ENCODE measurements at places on chromosomes 4 and X. TPM values are rescaled to one million over a fixed set of nuclear protein-coding genes. Genes with fewer than 3 reads are reported as not detected.

ESX1 gene
- total RNA-seq: not detected

TMPRSS11D gene
- not detected for total RNA-seq

LANCL3 gene
- 0.38 TPM for total RNA-seq

PPID gene
- 14.9 TPM for total RNA-seq

TCP11X2 gene
- not detected for total RNA-seq

RHOXF1 gene
- not detected for total RNA-seq

ATP6AP1 gene
- total RNA-seq: 43.8 TPM

GRCh38 chr4:175470131-175470530 lies 341.9 kb downstream of the GPM6A start:
- DNase-seq: no peak

DNA sequence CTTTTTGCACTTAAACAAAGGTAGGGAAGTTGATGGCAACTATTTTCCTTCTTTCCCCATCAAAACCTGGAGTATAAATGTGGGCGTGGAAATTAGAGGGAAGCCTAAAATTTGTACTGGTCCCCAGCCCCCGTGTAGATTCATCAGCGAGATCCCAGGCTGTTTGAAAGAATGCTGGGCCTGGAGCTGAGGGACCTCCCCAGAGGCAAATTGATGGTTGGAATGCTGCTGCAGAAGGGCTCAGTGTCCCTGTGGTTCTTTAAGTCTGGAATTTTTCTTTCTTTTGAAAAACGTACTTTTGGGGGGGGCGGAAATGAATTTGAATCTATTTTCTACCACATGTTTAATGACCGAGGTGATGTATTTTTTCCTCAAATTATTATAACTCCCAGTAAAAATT lies 197.2 kb downstream of the CBR4 start:
- no peak for DNase-seq

- no peak for DNase-seq
Measured at GRCh38 chr4:4724321-4724720, 135.1 kb upstream of the MSX1 start.

- DNase-seq: no peak
Measured at GRCh38 chrX:14291666-14292500, 237.5 kb upstream of the GLRA2 start.

DNA sequence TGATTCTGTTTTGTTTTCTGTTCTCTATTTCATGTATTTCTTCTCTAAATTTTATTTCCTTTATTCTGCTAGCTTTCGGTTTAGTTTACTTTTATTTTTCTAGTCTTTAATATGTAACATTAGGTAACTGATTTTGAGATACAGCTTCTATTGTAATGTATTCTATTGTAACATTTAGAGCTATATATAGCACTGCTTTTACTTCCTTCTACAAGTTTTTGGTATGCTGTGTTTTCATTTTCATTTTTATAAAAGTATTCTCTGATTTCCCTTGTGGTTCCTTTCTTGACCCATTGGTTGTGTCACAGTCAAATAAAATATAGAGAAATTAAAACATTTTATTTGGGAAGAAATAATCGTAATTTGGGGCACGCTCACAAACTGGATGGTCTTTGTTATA lies 13.9 kb upstream of the CT47A1 start:
- DNase-seq: no peak

GRCh38 chrX:67692246-67692645 lies 148.4 kb downstream of the AR start:
- DNase-seq: no peak

GRCh38 chr4:54842656-54843055 lies 184.9 kb downstream of the KIT start:
- DNase-seq: no peak

DNA sequence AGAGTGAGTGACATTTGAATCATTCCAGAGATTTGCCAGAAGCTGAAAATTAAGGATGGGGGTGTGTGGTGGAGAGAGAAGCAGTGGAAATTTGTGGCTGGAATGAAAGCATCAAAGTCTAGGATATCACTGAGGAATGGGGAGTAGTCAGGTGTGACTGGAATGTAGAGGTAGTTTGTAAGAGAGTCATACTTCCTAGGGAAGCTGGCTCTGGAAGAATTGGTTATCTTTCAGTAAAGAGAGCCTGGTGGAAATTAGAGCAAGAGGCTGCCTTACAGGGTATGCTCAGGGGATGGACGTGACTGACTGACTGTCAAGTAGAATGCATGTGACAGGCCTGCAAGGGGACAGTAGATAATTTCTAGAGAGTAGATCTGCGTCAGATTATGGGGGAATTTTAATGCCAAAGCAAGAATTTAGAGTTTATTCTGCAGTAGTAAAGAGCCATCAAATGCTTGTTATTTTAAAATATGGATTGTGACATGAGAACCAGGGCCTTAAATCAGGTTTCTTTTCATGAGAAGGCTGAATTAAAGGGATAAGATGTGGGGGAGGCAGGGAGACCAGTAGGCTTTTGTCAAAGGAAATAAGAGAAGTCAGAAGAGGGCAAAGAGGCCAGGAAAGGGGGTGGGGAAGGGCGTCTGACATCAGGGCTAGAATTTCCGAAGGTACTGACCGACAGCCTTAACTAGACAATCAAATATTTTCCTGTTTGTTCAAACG lies 109.9 kb downstream of the AFF1 start:
- DNase-seq: no peak

GRCh38 chr4:66059136-66059535 lies 388.8 kb upstream of the EPHA5 start:
- DNase-seq: no peak

- no peak for DNase-seq
Measured at GRCh38 chr4:136156947-136157346, 1375.3 kb downstream of the PCDH18 start.

- DNase-seq: no peak
Measured at GRCh38 chr4:118287711-118288451, 64.9 kb downstream of the PRSS12 start.

DNA sequence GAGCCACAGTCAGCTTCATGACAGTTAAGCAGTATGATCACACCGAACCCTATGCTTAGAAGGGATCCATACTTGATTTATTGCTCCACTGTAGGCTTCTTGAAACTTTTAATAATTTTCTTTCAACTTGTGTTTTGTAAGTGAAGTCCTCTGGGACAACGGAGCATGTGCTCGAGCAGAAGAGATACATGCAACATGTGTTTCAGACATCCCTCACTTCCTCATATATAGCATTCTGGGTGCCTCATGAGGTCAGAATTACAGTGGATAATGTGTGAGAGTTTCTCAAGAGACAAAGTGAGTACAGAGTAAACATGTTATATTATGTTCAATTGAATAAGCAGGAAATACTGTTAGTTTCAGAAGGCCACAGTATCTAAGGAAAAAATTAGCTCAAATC lies 893.2 kb downstream of the FAT4 start:
- DNase-seq: no peak

DNA sequence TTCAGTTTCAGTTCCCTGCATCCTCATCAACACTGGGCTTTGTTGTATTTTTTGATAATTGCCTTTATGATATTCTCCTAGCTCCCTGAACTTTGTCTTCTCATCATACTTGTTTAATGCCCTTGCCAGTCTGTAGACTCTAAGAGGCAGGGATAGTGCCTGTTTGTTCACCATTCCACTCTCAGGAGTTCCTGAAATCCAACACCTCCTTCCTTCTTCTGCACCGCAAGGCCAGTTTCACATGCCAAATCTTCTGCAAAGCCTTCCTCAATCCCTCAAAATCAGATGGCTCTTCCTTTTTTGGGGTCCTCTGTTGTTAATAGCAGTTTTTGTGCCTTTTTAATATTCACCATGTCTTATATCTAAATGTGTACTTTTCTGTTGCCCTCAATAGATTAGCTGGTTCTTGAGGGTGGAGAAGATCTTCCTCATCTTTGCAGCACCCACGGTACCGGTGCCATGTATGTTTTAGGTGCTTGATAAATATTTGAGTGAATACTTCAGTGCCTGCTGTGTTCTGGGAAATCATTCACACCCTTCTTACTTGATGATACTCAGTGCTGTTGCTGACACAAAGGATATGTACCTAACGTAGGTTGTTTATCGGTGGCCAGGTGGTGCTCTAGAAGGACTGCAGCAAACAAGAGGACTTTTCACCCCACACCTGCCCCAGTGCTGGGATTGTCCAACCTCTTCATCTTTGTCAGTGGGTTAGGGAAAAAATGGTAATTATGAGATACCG lies 85.3 kb upstream of the LIMCH1 start:
- DNase-seq: no peak

DNA sequence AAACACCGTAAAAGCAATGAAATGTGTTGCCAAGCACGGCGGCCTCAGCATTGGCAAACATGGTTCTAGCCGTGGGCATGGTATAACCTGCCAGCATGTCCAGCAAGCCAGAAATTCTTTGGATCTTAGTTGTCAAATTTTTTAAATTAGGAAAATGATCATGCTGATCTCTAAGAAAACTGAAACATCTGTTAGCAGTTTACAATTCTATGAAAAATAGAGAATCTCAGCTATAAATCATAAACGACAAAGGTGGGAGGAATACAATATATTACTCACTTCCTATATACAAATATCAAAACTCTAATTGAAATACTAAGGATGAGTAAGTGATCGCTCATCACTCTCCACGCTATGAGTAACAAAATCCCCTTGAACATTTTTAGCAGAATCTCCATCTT lies 130.3 kb downstream of the ADGRA3 start:
- no peak for DNase-seq

- DNase-seq: no peak
Measured at GRCh38 chr4:135497563-135498152, 1296.1 kb upstream of the PABPC4L start.
